H1 (cell line): ENCODE measurements at places on chromosomes 16 and 17.

GRCh38 chr17:49995055-49995738, at the start of gene DLX3:
DLX3 (minus strand) TSS chr17:49995224; CDS start chr17:49994998, 226 bp downstream.
- DNase-seq: peak; percentile 88

- DNase-seq: no peak
Measured at GRCh38 chr16:68116256-68116867, 31.2 kb downstream of the NFATC3 start.

GRCh38 chr16:59701963-59702930, 968.1 kb upstream of the GOT2 start:
- DNase-seq: no peak

GRCh38 chr16:68426347-68426652, 22.0 kb downstream of the SMPD3 start:
- no peak for DNase-seq

GRCh38 chr16:88538366-88539060, 31.7 kb upstream of the ZC3H18 start:
- DNase-seq: no peak

GRCh38 chr16:52553322-52553721, 6.4 kb upstream of the TOX3 start:
- no peak for DNase-seq

- DNase-seq: no peak
Measured at GRCh38 chr17:7352910-7353635, 1.1 kb downstream of the KCTD11 start.

GRCh38 chr16:49009204-49009603, 272.4 kb downstream of the CBLN1 start:
- DNase-seq: no peak

GRCh38 chr17:2724784-2725164, 13.2 kb upstream of the CLUH start:
- DNase-seq: peak; percentile 61

GRCh38 chr16:50198802-50199403, 45.8 kb downstream of the TENT4B start:
- no peak for DNase-seq

DNA sequence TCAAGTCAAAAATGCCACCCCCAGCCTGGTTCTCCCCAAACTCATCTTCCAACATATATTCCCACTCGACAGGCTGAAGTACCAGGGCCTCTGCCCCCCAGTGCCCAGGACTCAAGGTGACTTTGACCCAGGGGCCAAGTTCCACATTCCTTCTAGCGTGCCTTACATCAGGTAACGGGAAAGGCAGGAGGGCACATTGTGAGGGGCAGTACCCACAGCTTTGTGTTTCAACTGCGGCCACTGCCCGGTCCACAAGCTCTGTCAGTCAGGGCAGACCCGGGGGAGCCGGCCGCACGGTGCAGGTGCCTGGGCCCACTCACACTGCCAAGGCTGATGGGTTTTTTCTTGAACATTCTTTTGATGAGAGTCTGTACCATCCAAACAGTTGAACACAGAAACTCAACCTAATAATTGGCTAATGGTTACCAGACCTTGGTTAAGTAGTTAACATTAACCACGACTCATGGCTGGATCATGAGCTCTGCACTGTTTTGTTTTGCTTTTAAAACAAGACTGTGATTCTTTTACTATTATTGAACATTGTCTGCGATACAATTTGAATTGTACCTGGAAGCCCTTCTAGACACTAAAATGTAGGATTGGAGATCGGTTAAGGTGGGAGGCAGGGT, 17.6 kb downstream of the ACE start:
- DNase-seq: no peak

GRCh38 chr17:8995711-8996110, 25.6 kb upstream of the NTN1 start:
- no peak for DNase-seq

- DNase-seq: no peak
Measured at GRCh38 chr17:48174833-48175523, 67.4 kb downstream of the SNX11 start.

- DNase-seq: no peak
Measured at GRCh38 chr16:25258861-25259179, 1.2 kb upstream of the ZKSCAN2 start.

- DNase-seq: no peak
Measured at GRCh38 chr17:79658811-79659207, 48.0 kb upstream of the RBFOX3 start.

DNA sequence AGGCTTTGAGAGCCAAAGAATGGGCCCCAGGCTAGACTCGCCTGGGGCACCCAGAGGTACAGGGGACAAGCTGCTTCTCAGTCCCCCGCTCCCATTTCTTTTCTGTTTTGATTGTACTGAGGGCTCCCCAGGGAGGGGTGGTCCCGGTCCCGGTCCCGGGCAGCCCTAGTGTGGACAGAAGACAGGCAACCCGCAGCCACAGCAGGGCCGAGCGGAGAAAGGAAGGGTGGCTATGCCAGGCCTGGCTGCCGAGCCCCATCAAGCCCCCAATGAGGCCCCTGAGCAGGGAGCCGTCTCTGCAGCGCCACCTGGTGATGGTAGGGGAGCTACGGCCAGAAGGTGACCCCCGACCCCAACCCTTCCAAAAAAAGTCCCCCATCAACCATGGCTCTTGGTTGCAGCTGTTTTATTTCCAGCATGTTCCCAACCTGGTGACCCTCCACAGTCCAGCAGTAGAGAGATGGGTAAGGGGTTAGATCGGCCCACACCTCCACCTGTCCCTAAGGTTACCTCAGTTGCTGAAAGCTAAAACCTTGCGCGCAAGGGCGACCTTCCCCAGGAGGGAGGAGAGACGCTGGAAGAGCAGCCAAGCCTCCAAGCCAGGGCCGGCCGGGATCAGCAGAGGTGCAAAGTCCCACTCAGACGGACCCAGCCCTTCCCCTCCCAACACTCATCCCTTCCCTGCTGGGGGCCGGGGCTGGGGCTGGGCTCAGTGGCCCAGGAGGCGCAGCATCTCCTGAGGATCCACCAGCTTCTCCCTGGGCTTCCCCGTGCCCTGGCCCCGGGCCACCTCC, 2.6 kb upstream of the GRIN2C start:
- DNase-seq: peak; percentile 94

- peak; percentile 78 for DNase-seq
Measured at GRCh38 chr17:81309140-81309858, 14.2 kb upstream of the SLC38A10 start.

DNA sequence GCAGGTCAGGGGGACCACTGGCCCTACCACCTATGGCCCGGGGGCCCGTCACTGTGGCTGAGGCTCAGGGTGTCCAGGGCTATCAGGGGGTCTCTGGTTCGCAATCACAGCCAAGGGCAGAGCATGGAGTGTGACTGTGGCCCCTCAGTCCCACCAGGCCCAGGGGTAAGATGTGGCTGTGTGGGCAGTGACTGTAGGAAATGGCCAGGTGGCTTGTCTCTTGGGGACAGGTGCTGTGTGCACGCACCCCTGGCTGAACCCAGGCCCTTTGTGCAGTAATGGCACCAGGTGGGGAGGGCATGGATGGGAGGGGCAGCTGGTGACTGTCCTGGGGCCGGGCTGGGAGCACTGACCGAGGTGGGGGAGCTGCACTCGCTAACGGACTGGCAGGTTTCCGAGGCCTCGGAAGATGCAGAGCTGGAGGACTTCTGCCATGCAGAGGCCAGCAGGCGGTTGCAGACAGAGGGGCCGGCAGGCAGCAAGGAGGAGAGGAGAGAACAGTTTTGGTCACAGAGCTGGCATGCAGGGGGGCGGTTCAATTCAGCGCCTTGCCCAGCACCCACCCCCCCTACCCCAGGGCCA, 18.8 kb downstream of the IL34 start:
- DNase-seq: no peak
